Esophagus mucosa (tissue), 1 donor: ENCODE measurements at places on chromosomes 7 and 10. TPM values are rescaled to one million over a fixed set of nuclear protein-coding genes. Genes with fewer than 3 reads are reported as not detected.

DNA sequence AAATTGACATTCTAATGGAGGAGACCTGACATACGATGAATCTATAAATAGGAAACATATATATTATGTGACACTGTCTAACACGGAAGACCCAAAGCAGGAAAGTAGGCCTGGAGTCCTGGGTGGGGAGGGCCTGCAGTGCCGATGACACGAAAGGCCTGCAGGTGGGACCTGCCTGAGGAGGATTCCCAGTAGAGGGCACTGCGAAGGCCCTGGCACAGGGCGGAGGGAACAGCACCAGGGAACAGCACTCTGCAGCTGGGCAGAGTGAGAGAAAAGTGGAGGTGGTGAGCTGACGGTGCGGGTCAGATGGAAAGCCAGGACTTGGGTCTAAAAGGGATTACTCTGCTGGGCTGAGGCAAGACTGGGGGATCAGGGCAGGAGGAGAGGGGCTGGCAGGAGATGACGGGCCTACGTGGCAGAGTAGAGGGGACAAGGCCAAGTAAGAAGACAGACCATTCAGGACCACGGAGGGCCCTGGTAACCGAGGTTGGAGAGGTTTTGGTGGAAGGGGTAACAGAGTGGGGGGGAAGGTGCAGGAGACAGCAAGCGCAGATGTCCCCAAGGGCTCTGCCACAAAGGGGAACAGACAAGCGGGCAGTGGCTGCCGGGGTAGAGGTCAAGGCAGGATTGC is 8.1 kb downstream of the ZNF746 start:
- peak; percentile 54 for ATAC-seq

DNA sequence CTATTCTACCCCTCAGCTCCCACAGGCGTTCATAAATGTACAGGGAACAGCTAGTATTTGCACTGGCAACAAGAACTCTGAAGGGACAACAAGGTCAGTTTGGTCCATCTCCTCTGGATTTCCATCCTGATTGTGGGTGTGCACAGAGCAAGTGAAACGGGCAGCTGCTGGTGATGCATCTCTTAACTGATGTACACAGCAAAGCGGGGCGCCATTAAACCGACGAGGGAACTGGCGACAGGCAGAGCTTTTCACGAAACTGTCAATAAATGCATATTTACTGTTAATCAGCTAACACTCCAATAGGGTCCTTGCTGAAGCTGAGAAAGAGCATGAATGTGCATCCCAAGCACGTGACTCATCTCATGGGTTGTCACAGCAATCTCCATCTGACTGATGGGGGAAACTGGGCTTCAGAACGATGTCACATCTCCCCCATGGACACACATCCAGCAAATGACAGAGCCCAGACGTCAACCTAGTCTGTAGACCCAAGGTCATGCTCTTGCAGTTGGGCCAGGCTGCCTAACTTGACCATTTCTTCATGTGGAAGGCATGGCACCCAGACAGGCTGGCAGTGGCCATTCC is 54.2 kb downstream of the FAM53B start:
- ATAC-seq, result no peak

GRCh38 chr7:107560898-107561516 is 2.7 kb downstream of the COG5 start:
- peak; percentile 48 for ATAC-seq

- no peak for ATAC-seq
Measured at GRCh38 chr7:155228459-155228845, 69.2 kb upstream of the INSIG1 start.

DNA sequence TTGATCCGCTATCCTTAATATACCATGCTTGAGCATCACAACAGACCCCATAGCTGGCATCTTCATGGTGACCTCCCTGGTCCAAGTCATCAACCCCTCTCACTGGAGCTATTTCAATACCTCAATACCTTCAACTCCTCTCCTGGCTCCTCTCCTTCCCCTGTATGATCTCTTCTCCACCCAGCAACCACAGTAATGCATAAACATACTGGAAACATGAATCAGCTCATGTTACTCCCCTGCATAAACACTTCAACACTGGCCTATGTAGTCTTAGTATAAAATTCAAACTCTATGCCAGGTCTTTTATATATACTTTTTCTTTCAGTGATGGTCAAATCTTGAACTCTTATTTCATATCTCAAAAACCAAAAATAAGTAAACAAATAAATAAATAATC is 31.8 kb upstream of the TMEM273 start:
- no peak for ATAC-seq

DNA sequence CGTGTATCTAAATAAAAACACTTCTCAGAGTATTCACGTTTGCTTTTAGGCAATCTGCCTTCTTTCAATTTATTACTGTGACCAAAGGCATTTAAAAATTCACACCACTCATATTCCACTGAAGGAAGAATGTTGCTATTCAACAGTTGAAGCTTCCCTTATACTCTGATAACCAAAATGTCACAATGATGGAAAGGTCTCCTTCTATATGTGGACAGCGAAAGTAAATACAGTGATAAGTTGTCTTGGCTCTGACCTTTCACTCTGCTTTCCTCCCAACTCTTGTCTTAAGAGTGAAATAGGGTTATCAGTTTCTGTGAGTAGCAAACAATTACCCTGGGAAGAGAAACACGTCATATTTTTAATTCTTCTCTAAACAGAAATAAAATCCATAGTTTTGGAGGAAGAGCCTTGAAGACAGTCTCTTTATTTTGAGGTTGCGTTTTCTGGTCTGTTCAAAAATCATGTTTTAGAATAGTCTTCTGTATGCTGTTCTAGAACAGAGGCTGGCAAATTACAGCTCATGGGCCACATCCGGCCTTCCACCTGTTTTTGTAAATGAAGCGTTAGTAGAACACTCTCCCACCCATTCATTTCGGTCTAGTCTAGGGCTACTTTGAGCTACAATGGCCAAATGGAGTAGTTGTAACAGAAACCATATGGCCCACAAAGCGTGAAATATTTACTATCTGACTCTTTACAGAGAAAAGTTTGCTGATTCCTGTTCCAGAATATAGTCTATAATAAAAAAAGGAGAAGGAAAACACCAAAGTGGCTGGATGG is 41.3 kb downstream of the ETV1 start:
- ATAC-seq, result no peak

DNA sequence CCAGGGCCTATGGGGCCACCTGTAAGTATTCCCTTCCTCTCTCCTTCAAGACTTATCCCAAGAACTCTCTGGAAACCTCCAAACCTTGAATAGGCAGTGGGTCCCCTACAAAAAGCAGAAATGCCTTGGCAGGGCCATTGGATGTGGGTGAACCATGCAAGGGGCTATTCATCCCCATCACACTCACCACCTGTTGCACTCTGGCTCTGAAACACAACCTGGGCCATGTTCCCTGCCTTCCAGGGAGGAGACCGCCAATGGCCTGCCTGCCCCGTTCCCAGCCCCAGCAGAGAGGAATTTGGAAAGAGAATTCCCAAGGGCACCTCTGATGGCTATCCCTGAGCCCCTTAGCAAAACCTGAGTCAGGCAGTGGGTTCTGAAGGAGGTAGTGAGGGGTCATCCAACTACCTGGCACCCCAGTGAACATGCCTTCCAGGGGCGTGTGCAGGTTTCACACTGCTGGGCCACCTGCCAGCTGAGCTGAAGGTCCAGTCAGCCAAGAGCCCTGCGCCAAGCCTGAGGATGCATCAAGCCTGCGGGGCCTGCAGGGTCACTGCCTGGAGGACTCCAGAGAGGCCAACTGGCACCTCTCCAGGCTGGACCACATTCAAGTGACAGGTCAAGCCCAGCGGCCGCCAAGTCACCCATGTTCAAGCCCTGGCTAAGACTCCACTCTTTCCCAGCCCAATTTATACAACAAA is 101.3 kb downstream of the COL13A1 start:
- peak; percentile 23 for ATAC-seq

DNA sequence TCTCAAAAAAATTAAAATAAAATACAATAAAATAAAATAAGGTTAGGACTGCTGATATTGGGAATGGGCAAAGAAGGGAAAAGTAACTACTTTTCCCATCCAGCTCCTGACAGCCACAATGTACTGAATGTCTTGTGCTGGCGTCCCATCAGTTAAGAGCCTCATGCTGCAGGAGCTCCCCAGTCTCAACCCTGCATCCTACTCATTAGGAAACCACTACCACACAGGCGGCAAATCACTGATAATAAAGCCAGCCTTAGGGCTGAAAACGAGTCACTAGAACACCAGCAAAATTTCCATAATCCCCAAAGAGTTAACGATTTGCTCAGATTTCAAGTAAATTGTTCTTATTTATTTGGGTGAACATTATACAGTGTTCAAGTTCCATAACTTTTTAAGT is 4.3 kb downstream of the YWHAG start:
- no peak for ATAC-seq

DNA sequence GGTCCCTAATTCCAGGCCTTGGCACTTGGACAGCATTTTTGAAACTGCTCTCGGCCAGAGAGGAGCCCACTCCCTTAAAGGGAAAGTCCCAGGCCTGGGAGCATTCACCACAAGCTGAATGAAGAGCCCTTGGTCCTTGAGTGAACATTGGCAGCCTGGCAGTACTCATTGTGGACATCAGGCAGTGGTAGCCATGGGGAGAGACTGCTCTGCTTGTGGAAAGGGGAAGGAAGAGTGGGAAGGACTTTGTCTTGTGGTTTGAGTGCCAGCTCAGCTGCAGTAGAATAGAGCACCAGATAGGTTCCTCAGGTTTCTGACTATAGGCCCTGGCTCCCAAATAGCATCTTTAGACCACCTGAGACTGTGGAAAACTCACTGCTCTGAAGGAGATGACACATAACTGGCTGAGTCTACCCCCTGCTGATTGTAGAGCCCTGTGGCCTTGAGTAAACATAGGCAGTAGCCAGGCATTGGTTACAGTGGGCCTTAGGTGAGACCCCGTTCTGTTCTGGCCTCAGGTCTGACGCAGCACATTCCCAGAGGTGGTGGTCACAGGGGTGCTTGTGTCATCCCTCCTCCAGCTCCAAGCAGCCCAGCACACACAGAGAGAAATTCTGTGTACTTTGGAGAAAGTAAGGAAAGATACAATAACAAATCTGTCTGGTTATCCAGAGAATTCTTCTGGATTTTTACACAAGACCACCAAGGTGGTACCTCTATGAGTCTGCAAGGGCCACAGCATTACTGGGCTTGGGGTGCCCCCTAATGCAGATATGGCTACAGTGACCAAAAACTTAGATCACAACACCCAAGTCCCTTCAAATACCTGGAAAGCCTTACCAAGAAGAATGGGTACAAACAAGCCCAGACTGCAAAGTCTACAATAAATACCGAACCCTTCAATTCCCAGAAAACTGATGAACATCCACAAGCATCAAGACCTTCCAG is 153.8 kb downstream of the GNAI1 start:
- ATAC-seq, result no peak

The FBXL13 gene
- 0.36 TPM for total RNA-seq

The CCDC146 gene
- 6.7 TPM for total RNA-seq

The KEL gene
- total RNA-seq, result 0.32 TPM
